Hepatocyte (in vitro differentiated cells): ENCODE measurements at places on chromosomes 11 and 22.
A peak's percentile ranks its signal among the peaks of the same experiment; 100 is the strongest.

- H3K36me3 ChIP-seq: no peaks in the 10 kb centered on the region
- H3K4me3 ChIP-seq: no peak overlapping the region
- no peak overlapping the region for H3K27ac ChIP-seq
- peaks cover 3% of the 10 kb centered on the region for H3K27me3 ChIP-seq
- H3K4me1 ChIP-seq: peaks cover 5% of the 10 kb centered on the region
Observed at GRCh38 chr11:129814244-129815014, 1.2 kb upstream of the TMEM45B start.

- H3K36me3 ChIP-seq: no peaks in the 10 kb centered on the region
- peaks cover 31% of the 10 kb centered on the region for H3K4me1 ChIP-seq
- H3K27me3 ChIP-seq: no peaks in the 10 kb centered on the region
- H3K27ac ChIP-seq: peak overlapping the region; percentile 97
- peak; percentile 72 for DNase-seq
Observed at GRCh38 chr11:2700415-2701211, 819 bp upstream of the KCNQ1OT1 start.

- H3K36me3 ChIP-seq: no peaks in the 10 kb centered on the region
- peaks cover 22% of the 10 kb centered on the region for H3K4me1 ChIP-seq
- no peaks in the 10 kb centered on the region for H3K27me3 ChIP-seq
- H3K27ac ChIP-seq: peak overlapping the region; percentile 55
Observed at GRCh38 chr22:38176170-38176741, 5.4 kb downstream of the PLA2G6 start.

DNA sequence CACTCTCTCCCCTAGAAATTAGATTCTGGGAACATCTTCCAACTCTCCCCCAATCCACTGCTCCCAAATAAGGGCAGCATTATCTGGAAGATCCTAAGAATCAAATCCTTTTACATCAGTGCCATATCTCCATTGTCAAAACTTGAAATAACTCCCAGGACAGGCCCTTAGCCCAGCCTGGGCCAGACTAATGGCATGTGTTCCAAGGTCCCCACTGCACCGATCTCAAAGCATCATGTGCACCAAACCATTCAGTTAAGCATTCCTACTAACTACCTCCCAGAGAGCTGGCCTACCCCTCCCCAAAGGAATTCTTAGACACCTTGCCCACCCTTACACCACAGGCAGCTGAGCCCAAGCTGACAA lies 44.2 kb upstream of the POU2AF1 start:
- H3K27ac ChIP-seq: no peak overlapping the region
- H3K4me3 ChIP-seq: no peak overlapping the region
- no peaks in the 10 kb centered on the region for H3K27me3 ChIP-seq
- no peaks in the 10 kb centered on the region for H3K4me1 ChIP-seq
- DNase-seq: no peak

DNA sequence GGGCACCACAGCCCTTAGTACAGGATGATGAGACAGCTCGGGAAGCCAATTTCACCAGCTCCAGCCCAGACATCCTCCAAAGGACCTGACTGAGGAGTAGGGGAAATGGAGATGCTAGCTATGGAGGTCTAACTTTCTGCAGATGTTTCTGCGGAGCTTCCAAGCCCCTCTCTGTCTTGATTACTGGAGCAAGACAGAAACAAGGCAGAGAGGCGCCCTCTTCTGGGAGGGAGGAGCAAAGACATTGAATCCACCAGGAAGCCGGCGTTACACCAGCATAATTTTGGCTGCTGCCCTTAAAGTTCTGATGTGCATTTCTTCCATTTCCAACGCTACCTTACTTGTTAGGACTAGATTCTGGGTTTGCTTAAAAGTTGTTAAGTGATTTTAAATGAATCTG lies 107.3 kb upstream of the HSD17B12 start:
- no peaks in the 10 kb centered on the region for H3K36me3 ChIP-seq
- no peak overlapping the region for H3K27ac ChIP-seq
- no peak overlapping the region for H3K4me3 ChIP-seq
